Dermis microvascular lymphatic vessel endothelial cell (primary cell): ENCODE measurements at places on chromosomes 7 and 10. TPM values are rescaled to one million over a fixed set of nuclear protein-coding genes. Genes with fewer than 3 reads are reported as not detected.
A peak's percentile ranks its signal among the peaks of the same experiment; 100 is the strongest.

Gene GIMAP8
- total RNA-seq = 103 and 157 TPM in 2 replicates

Gene MYO1G
- under 0.01 and 0.13 TPM in 2 replicates for total RNA-seq

Gene VWA2
- not detected in 2 replicates for total RNA-seq

Gene PGAM2
- not detected in 2 replicates for total RNA-seq

Gene DNAJC12
- 3.7 and 3.9 TPM in 2 replicates for total RNA-seq

Gene NPY
- not detected in 2 replicates for total RNA-seq

Gene KLF14
- total RNA-seq = not detected in 2 replicates

Gene ZNF804B
- not detected in 2 replicates for total RNA-seq

Gene GPRIN2
- total RNA-seq = not detected in 2 replicates

Gene MACROH2A2
- under 0.01 TPM in 1 of 2 replicates, not detected in the other for total RNA-seq

DNA sequence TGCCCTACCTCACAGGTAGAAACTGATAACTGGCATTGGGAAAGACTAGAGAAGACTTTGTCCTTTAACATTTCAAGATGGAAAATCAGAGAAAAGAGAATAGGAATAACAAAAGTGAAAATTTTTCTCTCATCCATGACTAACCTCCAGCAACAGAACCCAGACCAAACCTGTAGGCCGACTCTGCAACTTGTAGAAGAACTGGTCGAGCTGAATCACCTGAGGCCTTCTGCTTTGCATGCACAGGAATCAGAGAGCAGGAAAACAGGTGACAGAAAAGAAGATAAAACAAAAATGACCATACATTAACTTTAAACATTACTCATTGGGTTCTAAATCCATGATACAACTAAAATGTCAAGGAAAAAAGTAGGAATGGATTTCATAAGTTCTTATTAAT lies 137.1 kb downstream of the SLC25A13 start:
- DNase-seq = no peak

- peak; percentile 83 for DNase-seq
Observed at GRCh38 chr10:44978570-44979280, at the start of gene DEPP1. Gene DEPP1 (minus strand): TSS chr10:44978809. CDS start chr10:44978030, 779 bp downstream.

DNA sequence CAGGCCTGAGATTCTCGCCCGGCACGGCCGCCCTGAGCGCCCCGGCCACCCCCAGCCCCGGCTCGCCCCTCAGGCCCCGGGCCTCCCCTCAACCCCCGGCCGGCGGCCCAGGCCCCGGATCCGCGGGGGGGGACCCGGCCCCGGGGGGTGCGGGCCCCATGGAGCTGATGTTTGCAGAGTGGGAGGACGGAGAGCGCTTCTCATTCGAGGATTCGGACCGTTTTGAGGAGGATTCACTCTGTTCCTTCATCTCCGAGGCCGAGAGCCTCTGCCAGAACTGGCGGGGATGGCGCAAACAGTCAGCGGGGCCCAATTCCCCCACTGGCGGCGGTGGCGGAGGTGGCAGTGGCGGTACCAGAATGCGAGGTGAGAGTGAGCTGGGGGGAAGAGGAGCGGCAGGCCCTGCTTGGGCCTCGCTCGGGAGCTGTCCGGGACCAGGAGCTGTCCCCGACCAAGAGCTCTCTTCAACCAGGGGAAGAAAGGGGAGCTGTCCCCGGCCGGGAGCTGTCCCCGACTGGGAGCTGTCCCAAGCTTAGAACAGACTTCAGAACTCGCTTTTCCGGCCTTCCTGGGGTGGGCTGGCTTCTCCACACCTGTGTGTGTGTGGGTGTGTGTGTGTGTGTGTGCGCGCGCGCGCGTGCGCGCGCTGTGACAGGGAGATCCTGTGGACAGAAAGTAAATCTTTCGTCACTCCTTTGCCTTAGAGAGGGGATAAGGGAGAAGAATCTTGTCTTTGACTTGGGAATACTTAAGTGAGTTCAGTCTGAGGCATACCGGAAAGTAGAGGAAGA lies 510 bp downstream of the ZSWIM8 start:
- DNase-seq = peak; percentile 45

GRCh38 chr7:2635148-2635668 lies 3.4 kb downstream of the TTYH3 start:
- DNase-seq = no peak

- DNase-seq = no peak
Observed at GRCh38 chr7:114212721-114213429, 201.7 kb upstream of the FOXP2 start.

DNA sequence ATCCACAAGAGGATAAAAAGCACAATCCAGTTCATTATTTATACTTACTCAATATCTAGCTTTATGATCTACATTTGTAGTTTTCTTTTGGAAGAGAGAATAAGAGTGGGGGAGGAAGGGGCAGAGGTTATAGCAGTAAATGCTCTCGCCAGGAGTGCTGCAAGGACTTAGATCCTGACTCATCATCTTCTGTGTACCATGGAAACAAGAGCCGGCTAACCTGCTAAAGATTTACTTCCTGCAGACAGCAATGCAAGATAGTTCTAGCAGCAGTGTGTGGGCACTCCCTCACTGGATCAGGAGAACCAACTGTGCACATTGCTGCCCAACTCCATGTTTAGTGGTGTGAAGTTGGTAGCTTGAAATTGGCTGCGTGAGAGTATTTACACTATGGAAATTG lies 47.7 kb upstream of the TRIL start:
- DNase-seq = no peak

DNA sequence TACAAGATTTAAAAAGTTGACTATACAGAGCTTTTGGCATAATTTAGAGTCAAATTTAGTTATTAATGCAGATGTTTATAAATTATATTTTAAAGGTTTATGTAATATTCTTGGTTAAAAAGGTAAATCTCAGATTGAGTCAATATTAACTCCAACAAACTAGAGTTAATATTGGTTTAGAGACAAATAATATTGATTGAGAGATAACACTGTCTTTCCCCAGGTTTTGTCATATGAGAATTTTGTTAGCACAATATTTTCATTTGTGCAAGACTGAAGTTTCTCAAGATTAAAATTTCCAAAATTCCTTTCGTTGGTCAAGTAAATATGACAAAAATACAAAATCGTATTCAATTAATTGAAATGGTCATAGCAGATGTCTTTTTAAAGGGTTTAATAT lies 12.9 kb upstream of the AKR1D1 start:
- no peak for DNase-seq

- DNase-seq = no peak
Observed at GRCh38 chr7:27897001-27897400, 157.0 kb downstream of the TAX1BP1 start.

- no peak for DNase-seq
Observed at GRCh38 chr7:132309102-132309805, 267.0 kb downstream of the PLXNA4 start.

- DNase-seq = no peak
Observed at GRCh38 chr10:42991442-42992098, 85.3 kb upstream of the RET start.

GRCh38 chr10:1170867-1171180 lies 114.6 kb downstream of the WDR37 start:
- no peak for DNase-seq

DNA sequence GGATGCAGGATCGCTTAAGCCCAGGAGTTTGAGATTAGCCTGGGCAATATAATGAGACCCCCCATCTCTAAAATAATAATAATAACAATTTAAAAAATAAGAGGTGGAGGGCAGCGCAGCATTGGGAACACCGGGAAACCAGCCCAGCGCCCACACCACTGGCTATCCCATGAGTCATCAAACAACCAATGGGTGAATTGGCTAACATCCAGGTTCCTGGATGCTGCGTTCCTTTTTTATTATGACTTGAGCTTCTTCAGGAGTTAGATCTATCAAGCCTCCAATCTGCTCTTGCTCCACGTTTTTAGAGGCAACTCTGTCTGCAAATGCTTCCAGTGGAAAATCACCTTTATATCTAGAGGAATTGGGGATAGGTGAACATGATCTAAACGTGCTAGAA lies 10.0 kb upstream of the LRRC4 start:
- no peak for DNase-seq

DNA sequence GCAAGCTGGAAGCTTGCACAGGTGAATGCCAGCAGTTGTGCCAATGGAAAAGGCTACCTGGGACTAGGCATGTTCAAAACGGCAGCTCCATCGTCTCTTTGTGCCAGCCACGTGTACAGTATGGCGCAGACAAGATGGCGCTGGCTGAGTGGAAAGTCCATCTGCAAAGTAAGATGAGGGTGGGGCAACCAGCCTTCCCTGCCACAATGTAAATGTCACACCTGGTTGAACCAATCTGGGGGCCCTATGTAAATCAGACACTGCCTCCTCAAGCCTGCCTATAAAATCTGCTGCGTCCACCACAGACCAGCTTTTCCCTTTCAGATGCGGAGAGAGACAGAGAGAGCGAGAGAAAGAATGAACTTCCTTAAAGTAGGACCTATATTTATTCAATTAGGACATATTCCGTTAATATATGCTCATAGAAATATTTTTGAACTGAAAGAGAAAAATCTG lies 18.5 kb upstream of the C7orf33 start:
- no peak for DNase-seq

DNA sequence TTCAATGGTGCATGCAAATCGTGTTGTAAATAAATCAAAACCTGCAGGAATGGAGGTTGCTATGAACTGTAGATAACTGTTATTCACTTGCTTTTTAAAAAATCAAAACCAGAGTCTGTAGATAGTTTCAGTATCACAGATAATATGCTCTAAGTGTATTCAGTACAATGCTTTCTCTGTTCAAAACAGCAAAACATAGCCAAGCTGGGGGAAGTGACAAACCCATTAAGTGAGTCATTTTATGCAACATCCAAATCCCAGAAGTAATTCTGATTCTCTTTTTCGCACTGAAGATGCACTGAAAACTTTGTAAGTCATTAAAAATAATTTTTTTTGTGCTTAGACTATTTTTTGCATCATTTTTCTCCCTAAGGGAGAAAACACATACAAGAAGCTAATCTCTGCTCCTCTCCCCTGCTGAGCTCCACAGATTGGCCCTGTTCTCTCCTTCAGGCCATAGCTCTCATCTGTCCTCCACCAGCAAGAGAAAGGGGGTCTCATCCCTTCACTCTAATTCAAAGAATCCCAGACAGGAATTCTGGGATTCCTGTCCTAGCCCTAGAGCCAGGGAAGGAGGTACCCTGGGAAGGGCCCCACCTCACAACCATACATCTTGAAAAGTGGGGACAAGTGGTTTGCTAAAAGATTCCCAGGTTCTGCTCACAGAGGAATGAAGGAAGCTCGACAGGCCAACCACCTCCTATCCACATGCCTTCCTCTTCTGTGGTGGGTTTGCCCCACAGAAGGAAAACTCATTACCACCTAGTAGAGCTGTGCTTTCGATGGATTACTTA lies 4.9 kb downstream of the PRTFDC1 start:
- DNase-seq = no peak

- DNase-seq = no peak
Observed at GRCh38 chr7:572416-573268, 53.0 kb upstream of the PDGFA start.

DNA sequence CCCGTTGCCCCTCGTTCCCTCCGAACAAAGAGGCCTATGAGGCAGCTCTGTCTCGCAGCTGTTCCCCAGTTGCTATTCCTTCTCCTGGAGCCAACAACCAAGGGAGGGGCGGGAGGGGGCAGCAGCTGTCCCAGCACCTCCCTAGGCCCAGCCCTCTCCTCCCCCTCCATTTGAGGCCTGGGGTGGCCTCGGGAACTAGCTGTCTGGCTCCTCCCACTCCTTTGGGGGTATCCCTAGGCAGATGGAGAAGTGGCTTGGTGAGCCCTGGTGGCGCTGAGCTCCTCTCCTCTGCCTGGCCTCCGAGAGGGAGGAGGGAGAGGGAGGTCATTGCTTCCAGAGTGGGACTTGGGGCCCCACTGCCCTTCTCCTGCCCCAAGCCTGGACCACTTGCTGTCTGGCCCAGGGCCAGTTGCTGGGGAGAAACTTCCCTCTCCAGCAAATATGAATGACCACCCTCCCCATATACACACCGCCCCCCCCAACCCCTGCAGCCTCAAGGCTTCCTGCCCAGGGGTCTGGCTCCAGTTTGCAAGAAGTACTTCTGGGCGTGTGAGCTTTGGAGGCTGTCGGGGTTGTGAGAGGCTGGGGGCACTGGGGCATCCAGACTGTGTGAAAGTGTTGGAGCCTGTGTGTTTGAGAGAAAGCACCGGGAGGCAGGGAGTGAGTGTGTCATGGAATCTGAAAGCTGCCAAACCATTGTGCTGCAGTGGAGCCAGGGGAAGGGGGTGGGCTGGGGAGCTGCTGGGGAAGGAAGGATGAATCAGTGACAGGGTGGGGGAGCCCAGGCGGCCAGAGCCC lies 3.1 kb downstream of the FLNC start:
- DNase-seq = peak; percentile 96

DNA sequence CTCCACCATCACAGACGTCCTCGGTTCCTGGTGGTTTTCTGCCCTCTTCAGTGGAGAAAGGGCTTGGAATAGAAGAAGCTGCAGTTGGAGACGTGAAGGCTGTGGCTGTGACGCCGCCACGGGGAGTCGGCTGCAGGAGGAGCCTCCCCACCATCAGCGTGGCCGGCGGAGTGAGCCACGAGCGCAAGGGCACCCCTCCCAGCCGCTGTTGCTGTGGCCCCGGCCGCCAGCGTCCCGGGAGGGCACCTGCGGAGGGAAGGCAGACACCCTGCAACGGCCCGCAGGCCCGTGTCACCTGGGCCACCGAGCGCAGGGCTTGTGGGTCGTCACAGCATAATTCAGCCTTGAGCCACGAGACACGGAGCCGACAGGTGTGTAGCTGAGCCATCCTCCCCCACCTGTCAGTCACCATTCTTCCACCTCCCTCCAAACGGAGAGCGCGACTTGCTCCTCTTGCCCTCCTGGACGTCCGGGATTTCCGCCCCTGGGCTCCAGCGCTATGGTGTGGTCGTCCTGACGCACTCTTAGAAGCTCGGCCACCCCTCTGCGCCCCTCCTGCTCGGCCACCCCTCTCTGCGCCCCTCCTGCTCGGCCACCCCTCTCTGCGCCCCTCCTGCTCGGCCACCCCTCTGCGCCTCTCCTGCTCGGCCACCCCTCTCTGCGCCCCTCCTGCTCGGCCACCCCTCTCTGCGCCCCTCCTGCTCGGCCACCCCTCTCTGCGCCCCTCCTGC lies 102.7 kb downstream of the PTPRN2 start:
- DNase-seq = no peak

GRCh38 chr10:79335094-79335469 lies 12.2 kb upstream of the PPIF start:
- DNase-seq = no peak

DNA sequence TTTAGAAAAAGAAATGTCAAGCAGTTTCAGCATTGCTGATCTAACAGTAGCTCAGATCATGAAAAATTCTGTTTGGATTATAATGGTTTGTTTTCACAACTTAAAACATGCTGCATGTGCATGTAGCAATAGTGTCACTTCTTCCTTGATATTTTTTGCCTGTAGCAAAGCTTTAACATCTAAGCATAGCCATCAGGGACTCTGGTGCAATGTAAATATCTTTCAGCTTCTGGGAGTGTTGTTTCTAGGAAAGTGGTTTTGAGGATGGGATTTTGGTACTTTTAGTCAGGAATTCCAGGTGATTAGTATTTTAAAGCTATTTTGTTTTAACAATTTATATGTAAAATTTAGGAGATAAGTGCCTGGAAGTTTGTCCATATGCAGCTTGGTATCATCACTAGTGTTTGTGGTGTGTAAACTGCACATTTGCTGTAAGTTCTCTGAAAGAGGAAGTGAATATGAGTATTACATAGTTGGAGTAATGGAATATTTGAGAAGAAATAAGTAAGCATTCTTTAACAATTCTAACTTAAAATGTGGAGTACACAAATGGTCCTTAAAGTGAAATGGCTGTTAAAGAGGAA lies 1.9 kb downstream of the RSBN1L start:
- no peak for DNase-seq

- no peak for DNase-seq
Observed at GRCh38 chr10:86170255-86171108, 196.1 kb downstream of the GRID1 start.
